ENCODE measurements at places on chromosomes 7 and 10.

GRCh38 chr7:147044941-147045340, 928.3 kb downstream of the CNTNAP2 start:
- no peak for DNase-seq

GRCh38 chr10:70666960-70667798, 5.1 kb upstream of the ADAMTS14 start:
- no peak for DNase-seq

- no peak for DNase-seq
Observed at GRCh38 chr10:36789974-36790373, 335.4 kb upstream of the ANKRD30A start.

DNA sequence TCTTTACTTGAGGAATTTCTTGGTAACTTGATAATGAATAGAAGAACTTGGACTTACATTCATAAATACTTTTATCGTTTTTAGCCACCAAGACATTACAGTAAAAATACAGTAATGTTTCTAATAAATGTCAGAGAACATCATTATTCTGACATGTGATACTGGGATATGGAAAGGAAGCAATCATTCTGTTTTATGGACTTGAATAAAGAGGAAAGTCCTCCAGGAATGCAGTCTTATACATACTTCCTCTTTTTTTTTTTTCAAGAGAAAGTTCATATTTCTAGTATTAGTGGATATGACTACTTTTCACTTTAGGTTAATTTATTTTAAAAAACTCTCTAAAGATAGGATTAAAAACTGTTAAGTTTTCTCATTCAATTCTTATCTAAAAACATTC, 220.0 kb upstream of the SEMA3C start:
- DNase-seq, result no peak

GRCh38 chr7:36058020-36058592, 94.9 kb upstream of the EEPD1 start:
- DNase-seq, result no peak

DNA sequence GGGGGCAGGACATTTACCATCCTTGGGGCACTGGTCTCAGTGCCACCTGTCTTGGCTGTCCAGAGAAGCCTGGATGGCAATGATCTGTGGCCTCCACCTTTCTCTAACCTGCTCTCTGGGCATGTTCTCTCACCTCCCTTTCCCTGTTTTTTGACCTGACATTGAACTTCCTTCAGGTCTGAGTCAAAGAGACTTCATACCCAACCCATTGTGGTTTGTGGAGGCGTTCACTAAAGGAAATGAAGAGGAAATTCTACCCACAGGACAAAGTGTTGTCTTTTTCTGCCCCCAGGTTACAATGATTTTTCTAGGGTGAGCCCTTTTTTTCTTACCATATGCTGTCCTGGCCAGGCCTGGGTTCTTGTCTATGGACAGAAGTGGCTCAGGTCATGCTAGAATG, 76.6 kb downstream of the CYP26A1 start:
- DNase-seq, result no peak

- no peak for DNase-seq
Observed at GRCh38 chr10:18683427-18683826, 24.2 kb downstream of the ARL5B start.

All from stimulated activated CD8-positive, alpha-beta memory T cell treated with anti-CD3 and anti-CD28 coated beads, Interleukin-2, amount 100 ng/mL, for 1 hour (primary cell).